ENCODE measurements at places on chromosomes 2 and 18. TPM values are rescaled to one million over a fixed set of nuclear protein-coding genes. Genes with fewer than 3 reads are reported as not detected.

DNA sequence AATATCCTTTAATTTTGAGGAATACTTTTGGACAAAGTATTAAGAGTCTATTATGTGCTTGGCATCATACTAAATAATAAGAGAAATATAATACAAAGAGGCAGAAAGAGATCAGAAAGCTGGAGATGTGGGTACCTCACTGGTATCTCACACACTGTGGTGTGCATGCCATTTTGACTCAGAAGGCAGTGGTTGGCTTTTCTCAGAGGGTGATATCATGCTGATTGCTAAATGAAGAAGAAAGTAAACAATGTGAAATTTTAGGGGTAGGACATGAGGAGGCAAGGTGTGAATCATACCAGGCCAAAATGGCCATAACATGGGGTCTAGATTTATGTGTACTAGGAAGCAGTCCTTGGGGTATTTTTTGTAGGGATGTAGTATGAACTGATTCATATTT is 16.6 kb upstream of the SPOPL start:
- DNase-seq: no peak

GRCh38 chr18:75261430-75262223 is 51.0 kb downstream of the TSHZ1 start:
- no peak for DNase-seq

GRCh38 chr18:55390898-55391297 is 197.1 kb downstream of the TCF4 start:
- DNase-seq: no peak

GRCh38 chr2:232959139-232959538 is 53.9 kb downstream of the NGEF start:
- no peak for DNase-seq

Gene BCL11A
- total RNA-seq: 0.80 TPM

GRCh38 chr2:228063558-228063957 is 117.9 kb downstream of the SPHKAP start:
- DNase-seq: no peak

DNA sequence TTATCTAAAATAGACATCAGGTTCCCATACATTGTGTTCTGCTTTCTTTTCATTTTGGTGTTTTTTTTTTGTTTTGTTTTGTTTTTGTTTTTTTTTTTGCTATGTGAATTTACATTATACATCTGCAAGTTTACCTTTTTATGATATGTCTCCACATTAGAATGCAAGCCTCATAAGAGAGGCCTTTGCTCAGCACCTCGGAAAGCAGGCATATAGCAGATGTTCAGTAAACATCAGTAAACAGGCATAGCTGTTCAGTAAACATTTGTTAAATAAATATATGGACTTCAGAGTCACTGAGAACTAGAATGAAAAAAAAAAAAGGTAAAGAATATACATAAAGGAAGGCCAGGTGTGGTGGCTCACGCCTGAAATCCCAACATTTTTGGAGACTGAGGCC is 405.3 kb downstream of the ERBB4 start:
- DNase-seq: no peak

GRCh38 chr2:23230885-23231284 is 154.1 kb upstream of the KLHL29 start:
- DNase-seq: no peak

Gene FAM237A
- not detected for total RNA-seq

Gene APCDD1
- total RNA-seq: under 0.01 TPM

Gene BMP10
- total RNA-seq: not detected

Gene ABCG8
- total RNA-seq: not detected

DNA sequence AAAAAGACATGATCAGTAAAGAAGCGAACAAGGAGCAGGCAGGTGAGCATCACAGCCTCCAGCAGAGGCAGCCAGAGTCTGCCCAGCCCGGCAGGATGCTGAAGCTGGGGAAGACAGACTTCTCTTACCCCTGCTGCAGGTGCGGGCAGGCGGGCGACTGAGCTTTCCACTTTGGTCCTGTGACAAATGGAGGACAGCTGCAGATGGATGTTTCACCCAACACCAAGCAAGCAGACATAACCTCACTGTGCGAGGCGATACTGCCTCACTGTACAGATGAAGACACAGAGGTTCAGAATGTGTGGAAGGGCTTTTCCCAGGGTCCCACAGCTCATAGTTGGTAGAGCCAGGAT is 251.0 kb downstream of the AFF3 start:
- DNase-seq: no peak

DNA sequence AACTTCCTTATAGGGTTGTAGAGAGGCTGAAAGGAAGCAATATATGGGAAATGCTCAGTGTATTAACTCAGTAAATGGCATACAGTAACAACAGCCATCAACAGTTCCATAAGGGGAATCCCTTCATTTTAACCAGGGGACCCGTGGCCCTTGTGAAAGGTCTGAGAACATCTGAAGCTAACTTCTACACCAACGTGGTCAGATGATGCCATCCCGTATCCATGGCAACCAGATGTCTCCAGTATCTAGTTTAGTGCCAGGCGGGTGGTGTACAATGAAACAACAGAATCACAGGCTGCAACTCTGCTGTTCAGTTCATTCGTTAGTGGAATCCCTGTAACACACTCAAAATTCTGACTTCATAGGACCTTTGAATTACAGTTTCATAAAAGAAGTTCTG is 162.3 kb downstream of the TGIF1 start:
- DNase-seq: no peak

- DNase-seq: no peak
These were observed 25.7 kb upstream of the MSGN1 start for GRCh38 chr2:17790536-17790935.

Gene MTIF2
- total RNA-seq: 45.5 TPM

GRCh38 chr2:24049485-24050021 is at the start of gene FKBP1B:
Gene FKBP1B, plus strand, starts transcription at chr2:24049741. Its CDS starts 109 bp downstream, at chr2:24049850.
- peak; percentile 31 for DNase-seq

DNA sequence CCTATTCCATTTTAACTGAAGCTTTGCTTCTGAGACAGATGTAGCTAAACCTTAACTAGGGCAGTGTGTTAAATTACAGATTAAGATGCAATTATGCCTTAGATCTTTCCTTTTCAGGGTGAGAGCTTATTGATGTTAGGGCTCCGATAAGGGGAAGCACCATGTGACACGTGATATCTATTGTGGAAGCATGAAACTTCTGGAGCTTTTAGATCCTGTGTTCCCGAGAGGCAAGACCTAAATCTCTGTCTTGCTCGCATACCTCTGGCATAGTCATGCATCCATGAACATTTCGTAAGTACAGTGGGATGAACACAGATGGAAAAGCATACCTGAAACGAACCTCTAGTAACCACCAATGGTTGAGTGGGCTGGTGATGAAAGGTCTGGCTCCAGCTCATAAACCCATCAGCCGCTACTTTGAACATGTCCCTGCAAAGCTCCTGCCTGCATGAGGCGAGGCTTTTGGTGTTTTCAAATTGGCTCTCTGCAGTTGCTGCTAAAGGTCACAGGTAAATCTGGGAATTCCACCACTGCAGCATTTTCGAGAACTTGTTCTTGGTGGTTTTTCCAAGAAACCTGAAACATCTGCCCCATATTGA is 3.7 kb upstream of the NRP2 start:
- peak; percentile 80 for DNase-seq

DNA sequence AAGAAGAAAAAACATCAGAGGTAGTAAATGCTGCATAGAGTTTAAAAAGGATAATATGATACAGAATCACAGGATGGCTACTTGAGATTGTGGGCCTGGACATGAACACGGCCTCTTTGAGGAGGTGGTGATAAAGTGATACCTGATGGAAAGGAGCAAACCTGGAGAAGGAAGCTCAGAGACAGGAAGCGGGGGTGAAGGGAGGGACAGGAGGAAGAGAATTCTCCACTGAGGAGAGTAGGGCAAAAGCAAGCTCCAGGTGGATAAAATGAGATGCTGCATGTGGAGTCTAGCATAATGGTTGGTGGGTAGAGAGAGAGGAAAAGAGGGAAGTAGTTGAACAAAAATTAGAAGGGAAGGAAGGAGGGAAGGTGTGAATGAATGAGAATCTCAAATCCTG is 77.0 kb upstream of the GALNT3 start:
- no peak for DNase-seq

GRCh38 chr18:26336572-26336971 is 110.3 kb downstream of the TAF4B start:
- DNase-seq: no peak

Gene C2orf78
- not detected for total RNA-seq

Gene CDK15
- 0.55 TPM for total RNA-seq

- no peak for DNase-seq
These were observed 14.3 kb downstream of the WDSUB1 start for GRCh38 chr2:159272156-159272555.

DNA sequence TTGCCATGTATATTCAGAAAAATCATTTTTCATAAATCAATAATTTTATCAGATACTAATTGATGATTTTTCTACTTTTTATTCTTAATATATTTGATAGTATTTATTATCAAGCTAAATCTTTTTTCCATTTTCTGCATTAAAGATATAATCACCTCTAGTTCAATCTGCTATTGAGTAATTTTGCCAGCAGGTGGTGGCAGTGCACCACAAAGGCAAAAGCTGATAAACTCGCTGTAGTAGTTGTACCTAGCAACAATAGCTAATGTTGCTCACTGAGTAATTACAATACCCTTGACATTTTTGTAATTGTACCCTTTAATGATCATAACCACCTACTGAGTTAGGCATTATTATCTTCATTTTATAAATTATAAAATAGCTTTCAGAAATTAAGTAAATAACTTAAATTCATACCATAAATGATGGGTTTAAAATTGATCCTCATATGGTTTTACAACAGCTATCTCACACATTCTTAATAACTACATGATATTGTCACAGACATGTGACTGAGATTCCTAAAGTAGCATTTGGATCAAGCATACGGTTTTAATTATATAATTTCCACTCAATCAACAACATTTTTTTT is 52.0 kb upstream of the CALCRL start:
- peak; percentile 62 for DNase-seq

- no peak for DNase-seq
These were observed 86.2 kb downstream of the COPS8 start for GRCh38 chr2:237171881-237172280.

- no peak for DNase-seq
These were observed 36.4 kb downstream of the ICOS start for GRCh38 chr2:203973000-203973399.

GRCh38 chr2:236527159-236527630 is 42.4 kb upstream of the ACKR3 start:
- no peak for DNase-seq

- no peak for DNase-seq
These were observed 12.4 kb upstream of the GPD2 start for GRCh38 chr2:156423674-156424282.

Gene CCDC93
- total RNA-seq: 25.2 TPM

DNA sequence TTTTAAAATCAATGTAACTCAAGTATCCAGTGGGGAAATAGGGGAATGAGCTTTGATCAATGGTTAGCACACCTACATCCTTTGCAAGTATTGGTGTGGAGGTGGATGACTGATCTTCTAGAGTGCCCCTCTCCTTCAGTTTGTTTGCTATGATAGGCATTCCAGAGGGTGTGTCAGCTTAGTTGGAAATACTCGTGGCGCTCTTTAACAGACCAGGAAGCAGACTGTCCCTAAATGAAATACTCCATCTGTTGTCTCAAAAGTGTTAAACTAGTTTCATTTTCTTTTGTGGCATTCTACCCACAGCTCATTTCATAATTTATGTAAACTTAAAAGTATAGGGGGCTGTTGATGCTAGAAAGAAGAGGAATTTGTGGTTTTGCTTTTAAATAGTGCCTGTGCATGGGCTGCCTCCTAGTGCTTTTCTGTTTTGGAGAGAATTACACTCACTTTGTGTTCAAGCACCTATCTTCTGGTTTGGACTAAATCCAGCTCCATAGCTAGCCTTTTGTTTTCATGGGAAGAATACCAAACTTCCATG is 66.2 kb downstream of the STAT1 start:
- peak; percentile 84 for DNase-seq

- DNase-seq: no peak
These were observed 267.6 kb downstream of the CD226 start for GRCh38 chr18:69680123-69680522.

Gene GAL3ST2
- 0.17 TPM for total RNA-seq

- DNase-seq: peak; percentile 26
These were observed 30.9 kb upstream of the OSBPL6 start for GRCh38 chr2:178163395-178163794.

- no peak for DNase-seq
These were observed 81.0 kb downstream of the NDUFA10 start for GRCh38 chr2:239943991-239944631.

Gene VAMP5
- 5.6 TPM for total RNA-seq

Gene ACMSD
- total RNA-seq: 3.3 TPM

DNA sequence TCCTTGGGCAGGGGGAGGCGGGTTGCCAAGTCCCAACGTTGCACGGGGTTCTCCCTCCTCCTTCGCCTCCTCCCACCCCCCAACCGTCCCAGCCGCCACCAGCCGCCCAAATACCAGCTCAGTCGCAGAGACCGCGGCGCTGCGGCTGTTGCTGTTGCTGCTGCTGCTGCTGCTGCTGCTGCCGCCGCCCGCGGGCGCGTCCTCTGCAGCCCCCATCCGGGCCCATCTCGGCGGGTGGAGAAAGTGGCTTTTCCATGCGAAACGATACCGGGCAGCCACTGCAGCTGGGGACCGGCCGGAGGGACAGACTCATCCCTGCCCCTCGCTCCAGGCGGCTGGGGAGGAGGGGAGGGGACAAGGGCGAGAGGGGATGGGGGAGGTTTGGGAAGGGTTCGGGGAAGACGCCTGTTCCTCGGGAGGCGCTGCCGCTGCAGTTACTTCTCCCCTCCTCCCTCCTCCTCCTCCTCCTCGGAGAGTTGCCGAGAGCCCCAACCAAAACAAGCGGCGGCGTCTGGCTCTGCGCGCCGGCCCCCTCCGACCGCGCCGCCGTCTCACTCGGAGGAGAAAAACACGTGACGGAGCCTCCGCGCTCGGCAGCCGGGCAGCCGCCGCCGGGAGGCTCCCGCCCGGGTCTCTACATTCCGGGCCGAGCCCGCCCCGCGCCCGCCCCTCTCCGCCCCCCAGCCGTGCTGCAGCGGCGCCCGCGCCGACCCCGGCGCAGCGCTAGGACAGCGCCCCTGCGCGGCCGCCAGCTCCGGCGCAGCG is at the start of gene IRS1:
Gene IRS1, minus strand, starts transcription at position 610 of the 765 bp plus-strand sequence. CDS start 1,082 bp downstream, outside the sequence.
- peak; percentile 35 for DNase-seq

Gene CD302
- 3.8 TPM for total RNA-seq

DNA sequence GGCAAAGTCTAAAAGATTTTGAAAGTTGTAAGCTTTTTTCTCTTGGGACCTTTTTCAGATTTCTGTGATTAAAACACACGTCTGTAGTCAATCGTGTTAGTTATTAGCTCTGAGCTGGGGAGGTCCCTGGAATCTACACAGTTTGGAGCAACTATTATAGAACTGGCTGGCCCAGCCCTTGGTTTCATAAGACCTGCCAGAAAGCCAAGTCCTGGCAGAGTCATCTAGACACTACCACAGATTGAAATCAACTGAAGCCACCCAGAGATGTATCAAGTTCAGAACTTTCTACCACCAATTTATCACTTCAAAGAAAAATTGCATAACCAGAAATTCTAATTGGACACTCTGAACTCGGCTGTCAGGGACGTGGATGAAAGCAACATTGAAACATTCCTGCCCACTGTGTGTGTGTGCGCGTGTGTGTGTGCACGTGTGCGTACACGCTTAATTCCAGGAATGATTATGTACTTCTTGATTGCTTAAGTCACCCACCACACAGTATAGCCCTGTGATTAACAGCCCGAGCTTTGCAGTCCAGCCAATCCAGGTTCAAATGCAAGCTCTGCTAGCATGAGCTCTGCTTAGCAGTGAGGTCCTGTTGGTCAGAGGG is 126.3 kb downstream of the TPGS2 start:
- no peak for DNase-seq

Gene TMEM198
- 1.6 TPM for total RNA-seq
